ENCODE measurements at places on chromosomes 13 and 19.
A peak's percentile ranks its signal among the peaks of the same experiment; 100 is the strongest.

GRCh38 chr13:46057256-46058015 is 4.9 kb upstream of the ZC3H13 start:
- DNase-seq, result no peak

DNA sequence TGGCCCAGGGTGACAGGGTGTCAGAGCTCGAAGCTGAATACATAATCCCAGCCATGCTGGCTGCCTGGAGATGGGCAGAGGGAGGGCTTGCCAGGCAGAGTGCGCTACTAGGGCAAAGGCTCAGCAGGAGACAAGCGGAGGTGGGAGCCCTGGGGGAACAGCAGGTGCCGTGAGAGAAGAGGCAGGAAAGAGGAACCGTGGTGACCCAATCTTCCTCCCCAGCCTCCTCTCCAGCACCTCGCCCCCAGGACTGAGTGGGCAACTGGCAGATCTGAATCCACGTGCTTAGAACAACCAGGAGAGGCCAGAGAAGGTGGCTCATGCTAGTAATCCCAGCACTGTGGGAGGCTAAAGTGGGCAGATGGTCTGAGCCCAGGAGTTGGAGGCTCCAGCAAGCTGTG is 11.0 kb upstream of the CCL25 start:
- peak; percentile 10 for DNase-seq

DNA sequence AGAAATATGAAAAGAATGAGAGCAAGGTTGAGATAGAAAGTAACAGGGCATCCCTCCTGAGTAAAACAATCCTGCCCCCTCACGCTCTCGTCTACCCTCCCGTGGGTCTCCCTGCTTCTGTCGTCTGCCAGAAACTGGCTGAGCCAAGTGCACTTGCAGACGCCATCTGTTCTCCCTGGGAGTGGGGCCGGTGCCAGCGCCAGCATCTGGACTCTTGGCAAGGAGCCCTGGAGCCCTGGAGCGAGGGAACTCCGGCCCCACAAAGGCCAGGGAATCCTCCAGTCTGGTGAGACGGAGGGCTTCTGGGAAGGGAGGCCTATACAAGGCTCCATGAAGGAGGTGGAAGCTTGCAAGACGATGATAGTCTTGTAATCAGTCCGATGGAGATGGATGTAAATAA is 2.3 kb upstream of the TMEM91 start:
- no peak for DNase-seq

DNA sequence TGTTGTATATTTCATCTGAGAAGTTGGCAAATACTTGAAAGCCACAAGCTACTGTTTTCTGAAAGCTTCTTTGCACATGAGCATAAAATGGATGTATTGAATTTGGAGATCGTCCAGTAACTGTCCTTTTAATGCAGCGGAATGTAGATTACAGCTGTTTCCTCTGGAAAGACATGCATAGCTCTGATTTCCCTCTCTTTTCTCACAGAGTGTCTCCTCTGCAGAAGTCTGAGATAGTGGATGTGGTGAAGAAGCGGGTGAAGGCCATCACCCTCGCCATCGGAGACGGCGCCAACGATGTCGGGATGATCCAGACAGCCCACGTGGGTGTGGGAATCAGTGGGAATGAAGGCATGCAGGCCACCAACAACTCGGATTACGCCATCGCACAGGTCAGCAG is 283.0 kb downstream of the SHISA2 start:
- DNase-seq, result no peak

DNA sequence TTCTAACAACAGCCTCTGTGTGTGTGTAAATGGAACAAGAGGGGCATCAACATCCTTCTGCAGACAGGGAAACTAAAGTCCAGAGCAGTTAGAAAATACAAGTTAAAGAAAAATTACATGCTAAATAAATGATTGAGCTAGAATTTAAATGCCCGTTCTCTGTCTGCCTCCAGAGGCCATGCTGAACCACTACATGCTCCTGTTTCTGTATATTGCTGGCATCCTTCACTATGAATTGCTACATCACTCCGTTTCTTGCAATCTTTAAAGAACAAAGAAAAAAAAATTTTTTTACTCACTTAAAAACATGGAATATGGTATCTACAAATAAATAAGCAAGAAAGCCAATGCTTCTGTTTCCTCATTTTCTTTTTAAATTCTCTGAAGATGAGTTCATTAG is 47.9 kb downstream of the DCT start:
- DNase-seq, result no peak

- peak; percentile 80 for DNase-seq
These were observed 199.2 kb downstream of the COL4A1 start for GRCh38 chr13:110107568-110108347.

DNA sequence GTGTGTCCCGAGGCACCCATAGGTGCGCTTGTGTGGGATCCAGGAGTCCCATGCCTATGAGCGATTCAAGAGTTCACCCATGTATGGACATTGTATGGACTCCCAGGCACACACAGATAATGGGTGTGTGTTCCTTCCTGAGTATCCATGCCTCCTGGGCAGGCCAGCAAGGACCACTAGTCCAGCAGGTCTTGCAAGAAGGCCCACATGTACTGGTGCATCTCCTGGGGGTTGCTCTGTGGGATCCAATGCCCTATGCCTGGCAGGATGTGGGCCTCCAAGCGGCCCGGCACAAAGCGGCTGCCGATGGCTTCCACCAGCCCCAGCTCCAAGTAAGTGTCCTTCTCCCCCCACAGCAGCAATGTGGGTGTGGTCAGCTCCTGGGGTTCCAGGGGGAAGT is 5.0 kb downstream of the EPHX3 start:
- DNase-seq, result no peak

DNA sequence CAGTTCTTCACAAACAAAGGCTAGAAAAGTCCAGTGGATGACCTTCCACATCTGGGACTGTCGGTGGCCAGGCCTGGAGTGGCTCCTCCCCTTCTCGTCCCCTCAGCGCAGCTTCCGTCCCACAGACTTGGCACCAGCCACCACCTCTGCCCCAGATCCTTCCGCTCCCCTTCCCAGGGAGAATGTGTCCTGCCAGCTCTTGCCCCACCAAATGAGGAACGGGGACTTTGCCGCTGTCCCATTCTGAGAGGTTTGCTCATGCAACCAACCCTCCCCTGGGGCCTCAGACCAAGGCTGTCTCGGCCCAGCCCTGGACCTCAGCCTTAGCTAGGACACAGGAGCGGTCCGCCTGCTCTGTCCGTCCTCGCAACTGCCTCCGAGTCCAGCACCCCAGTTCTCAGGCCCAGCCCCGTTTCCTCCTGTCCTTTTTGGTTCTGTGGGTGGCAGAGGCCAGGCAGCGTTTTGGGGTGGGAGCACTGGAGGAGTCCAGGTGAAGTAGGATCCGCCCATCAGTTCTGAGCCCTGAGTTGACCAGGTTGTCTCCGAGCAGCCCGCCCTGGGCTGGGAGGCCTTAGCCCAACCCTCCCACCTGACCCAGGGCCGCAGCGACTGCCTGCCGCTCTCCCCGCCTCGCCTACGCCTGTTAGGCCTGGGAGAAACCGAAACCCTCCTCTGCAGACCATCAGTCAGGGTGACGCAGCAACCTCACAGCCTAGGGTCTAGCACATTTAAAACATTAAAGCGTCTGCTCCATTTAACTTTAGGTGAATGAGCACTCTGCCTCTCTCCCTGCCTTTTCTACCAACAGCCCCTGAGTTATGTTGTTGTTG is 284.3 kb downstream of the FOXO1 start:
- DNase-seq, result peak; percentile 64

DNA sequence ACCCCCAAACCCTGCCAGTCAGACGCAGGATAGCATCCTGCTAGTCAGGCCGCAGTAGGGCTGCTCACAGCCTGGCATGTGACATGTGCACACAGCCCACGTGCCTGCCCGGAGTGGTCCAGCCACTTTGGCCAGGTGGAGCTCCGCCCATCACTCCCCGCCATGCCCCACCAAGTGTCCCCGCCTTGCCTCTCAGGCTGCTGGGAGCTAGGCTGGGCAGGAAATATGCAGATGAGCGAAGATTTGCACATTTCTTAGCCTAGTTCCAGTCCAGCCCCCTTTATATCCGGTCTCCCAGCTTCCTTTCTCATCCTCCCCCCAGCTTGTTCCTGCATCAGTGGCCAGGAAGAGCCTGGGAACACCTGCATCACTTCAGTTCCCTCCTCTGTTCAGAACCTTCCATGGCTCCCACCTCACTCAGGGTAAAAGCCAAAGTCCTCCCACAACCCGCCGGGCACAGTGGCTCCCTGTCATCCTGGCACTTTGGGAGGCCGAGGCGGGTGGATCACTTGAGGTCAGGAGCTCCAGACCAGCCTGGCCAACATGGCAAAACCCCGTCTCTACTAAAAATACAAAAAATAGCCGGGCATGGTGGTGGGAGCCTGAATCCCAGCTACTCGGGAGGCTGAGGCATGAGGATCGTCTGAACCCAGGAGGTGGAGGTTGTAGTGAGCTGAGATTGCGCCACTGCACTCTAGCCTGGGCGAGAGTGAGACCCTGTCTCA is 2.3 kb upstream of the DOCK6 start:
- DNase-seq, result peak; percentile 77

GRCh38 chr13:43546251-43546650 is 240.5 kb downstream of the ENOX1 start:
- no peak for DNase-seq

DNA sequence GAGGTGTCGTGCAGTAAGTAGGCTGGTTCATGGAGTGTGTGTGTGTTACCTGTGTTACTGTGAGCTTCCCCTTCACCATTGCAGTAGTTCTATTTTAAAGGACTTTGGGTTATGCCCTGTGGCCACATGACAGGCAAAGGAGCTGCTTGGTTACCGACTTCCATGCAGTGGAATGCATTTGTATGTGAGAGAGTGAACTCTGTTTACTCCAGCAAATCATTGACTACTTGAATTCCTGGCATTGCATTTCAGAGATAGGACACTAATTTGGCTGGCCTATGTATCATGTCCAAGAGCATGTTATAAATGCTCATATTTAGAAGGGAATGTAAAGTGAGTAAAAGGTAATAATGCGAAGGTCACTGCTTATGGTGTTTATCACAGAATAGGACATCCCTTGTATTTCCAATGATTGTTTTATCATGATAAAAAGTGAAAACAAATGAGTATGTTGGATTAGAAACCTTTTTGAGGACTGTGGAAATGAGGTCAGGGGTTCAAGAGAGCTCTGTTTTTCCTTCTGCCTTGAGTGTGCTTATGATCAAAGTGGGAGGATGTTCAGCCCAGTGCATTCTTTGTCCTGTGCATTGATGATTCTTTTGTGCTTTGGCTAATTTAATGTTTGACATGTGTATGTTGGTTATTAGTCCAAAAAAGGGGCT is 156.5 kb downstream of the LMO7 start:
- DNase-seq, result no peak
